IPS DF 6.9 (cell line): ENCODE measurements at places on chromosomes 12 and 14.
A peak's percentile ranks its signal among the peaks of the same experiment; 100 is the strongest.

DNA sequence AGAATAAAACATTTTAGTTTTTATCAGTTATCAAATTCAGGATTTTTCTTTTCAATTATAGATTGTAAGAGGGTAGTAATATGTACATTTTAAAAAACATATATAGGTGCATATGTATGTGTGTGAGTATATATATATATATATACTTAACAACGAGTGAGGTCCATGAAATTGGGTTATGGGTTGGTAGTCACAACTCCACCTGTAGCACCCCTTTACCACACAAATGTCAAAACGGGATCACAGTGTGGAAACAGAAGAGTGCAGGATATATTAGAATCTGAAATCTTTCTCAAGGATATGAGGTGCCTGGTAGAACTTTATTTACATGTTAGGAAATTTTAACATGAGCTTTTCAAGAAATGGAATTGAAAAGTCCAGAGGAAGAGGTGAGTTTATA is 31.3 kb downstream of the MIA2 start:
- no peak for DNase-seq

GRCh38 chr12:44574586-44574985 is 301.5 kb downstream of the NELL2 start:
- DNase-seq, result no peak

DNA sequence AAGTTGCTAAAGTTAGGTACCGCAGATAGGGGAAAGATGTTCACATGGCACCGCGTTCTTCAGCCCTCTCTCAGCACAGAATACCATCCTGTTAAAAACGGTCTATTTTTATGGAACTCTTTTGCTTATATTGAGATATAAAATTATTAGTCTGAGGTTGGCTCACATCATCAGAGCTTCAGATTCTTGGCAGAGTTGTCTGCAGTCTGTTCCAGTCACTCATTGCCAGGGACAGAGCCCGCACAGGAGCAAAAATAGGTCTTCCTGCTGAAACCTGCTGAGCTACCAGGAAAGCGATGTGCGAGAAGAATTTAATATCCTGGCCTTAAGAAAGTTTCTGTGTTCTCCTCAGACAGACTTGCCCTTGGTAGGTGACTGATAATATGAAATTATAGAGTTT is 249.8 kb downstream of the VRK1 start:
- no peak for DNase-seq

DNA sequence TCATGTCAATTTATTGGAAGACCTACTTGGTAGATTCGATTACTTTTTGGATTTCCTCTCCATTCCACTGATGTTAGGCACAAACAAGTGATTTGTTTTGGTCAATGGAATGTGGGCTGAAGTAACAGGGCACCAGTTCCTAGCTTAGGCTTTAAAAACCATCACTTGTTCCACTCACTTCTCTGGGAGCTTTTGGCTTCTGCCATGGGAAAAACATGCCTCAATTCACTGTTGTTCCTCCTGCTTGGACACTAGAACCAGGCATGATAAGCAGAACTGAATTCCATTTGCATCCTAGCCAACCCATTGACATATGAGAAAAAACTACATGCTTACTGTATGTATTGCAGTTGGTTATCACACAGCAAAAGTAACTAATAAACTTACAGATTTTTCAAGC is 47.8 kb downstream of the LLPH start:
- DNase-seq, result no peak

DNA sequence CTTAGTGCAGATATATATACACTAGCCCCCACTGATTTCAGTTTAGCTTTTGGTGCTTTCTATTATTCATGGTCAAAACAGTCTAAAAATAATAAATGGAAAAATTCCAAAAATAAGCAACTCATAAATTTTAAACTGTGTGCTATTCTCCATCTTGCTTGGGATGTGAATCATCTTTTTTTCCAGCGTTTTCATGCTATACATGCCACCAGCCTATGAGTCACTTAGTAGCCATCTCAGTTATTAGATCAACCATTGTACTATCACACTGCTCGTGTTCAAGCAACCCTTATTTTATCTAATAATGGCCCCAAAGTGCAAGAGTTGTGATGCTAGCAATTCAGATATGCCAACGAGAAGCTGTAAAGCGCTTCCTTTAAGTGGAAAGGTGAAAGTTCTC is 73.9 kb upstream of the KRR1 start:
- DNase-seq, result no peak

GRCh38 chr12:131249246-131250027 is 295.7 kb downstream of the ADGRD1 start:
- no peak for DNase-seq

DNA sequence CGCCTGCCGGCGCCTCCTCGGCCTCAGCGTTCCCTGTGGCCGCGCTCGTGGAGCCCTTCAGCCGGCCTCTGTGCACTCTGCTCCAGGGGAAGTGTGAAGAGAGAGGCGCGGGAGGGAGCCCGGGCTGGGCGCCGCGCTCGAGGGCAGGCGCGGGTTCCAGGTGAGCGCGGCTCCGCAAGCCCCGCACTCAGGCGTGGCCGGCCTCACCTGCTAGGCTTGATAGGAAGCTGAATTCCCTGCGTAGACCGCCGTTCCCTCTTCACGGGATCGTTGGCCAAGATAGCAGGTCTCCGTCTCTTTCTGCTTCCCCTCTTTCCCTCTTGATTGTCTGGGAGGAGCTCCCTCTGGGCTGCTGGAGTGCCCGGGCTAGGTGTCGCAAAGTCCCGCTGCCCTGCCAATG is 89.7 kb downstream of the ASCL4 start:
- DNase-seq, result peak; percentile 16

DNA sequence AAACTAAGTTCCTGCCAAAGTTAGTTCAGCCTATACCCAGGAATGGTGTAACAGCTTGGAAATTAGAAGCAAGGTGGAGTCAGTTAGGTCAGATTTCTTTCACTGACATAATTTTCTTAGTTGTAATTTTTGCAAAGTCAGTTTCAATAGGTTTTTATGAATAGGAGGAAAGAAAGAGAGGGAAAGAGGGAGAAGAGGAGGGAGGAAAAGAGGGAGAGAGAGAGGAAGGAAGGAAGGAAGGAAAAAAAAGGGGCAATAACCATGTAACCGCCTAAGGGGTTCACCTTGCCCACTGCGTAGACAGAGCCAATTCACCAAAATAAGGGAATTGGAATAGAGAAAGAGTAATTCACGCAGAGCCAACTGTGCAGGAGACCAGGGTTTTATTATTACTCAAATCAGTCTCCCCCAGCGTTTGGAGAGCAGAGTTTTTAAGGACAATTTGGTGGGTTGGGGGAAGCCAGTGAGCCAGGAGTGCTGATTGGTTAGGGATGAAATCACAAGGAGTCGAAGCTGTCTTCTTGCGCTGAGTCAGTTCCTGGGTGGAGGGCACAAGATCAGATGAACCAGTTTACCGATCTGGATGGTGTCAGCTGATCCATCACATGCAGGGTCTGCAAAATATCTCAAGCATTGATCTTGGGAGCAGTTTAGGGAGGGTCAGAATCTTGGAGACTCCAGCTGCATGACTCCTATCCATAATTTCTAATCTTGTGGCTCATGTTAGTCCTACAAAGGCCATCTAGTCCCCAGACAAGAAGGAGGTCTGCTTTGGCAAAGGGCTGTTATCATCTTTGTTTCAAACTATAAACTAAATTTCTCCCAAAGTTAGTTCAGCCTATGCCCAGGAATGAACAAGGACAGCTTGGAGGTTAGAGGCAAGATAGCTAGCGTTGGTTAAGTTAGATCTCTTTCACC is 126.0 kb upstream of the AMIGO2 start:
- DNase-seq, result no peak

- DNase-seq, result no peak
Measured at GRCh38 chr14:50882932-50883826, 11.3 kb downstream of the ABHD12B start.

- no peak for DNase-seq
Measured at GRCh38 chr14:75295491-75296345, 17.1 kb downstream of the FOS start.

GRCh38 chr12:121849665-121850064 is 9.0 kb downstream of the HPD start:
- DNase-seq, result no peak

DNA sequence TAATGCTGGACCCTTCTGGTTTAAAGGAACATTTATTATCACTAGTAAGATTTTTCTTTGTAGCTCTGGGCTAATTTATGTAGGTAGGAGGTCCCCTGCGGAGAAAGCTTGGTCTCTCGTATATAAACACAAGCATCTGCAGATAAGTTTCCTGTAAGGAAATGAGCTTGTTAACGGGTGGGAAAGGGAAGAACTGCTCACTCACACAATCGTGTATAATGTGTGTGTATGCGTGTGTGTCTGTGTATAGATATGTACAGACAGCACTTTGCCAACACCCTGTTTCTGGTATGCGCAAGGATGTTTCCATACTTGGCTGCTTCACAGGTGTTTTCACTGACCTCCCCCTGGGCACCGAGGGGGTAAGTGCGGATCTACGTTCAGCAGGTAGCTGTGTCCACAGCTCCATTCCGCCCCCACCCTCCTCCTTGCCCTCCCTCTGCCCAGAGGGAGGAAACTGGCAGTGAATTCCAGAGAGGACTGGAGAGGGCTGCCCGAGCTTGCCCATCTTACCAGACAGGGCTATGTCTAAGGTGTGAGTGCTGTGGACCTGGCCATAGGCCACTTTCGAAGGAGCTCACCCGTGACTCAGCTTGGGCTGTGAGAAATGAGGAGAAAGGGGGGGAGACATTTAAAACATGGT is 65.2 kb downstream of the NINJ2 start:
- DNase-seq, result no peak

- no peak for DNase-seq
Measured at GRCh38 chr12:100331871-100332270, 25.0 kb upstream of the SLC17A8 start.

DNA sequence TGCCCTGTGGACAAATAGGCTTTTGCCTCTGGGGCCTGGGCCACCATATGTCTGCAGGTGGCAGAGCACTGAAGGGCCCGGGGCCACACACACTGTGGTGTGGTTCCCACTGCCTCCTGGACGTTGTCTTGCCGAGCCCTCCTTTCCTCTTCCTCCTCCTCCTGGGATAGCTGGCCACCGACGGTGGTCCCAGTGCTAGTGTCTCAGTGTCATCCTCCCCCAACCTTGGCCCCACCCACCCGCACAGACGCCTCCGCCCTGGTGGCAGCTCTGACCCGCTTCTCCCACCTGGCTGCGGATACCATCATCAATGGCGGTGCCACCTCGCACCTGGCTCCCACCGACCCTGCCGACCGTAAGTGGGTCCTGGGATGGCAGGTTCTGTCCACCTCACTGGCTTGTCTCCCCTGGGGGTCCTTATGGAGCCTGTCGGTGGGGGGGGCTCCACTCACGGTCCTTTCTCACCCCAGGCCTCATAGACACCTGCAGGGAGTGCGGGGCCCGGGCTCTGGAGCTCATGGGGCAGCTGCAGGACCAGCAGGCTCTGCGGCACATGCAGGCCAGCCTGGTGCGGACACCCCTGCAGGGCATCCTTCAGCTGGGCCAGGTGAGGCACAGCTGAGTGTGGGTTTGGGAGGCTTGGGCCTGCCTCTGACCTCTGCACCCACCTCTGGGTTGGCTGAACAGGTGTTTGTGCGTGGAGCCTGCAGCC is 23.5 kb downstream of the HIP1R start:
- no peak for DNase-seq

DNA sequence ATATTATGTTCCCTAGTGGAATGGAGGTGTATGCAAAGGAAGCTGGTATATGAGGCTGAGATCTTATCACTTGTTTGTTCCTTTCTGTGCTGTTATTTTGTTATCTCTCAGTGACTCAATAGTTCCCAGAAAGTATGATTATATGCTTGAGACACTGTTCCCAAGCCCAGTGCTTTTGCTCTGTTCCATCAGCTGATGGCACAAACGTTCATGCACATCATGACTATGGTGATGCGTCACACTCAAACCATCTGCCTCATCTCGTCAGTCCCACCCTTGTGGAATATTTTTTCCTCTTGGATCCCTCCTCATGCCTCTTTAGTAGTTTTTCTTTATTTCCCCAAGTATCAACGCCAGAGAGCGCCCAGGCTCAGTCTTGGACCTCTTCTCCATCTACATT is 786.9 kb downstream of the AACS start:
- no peak for DNase-seq

DNA sequence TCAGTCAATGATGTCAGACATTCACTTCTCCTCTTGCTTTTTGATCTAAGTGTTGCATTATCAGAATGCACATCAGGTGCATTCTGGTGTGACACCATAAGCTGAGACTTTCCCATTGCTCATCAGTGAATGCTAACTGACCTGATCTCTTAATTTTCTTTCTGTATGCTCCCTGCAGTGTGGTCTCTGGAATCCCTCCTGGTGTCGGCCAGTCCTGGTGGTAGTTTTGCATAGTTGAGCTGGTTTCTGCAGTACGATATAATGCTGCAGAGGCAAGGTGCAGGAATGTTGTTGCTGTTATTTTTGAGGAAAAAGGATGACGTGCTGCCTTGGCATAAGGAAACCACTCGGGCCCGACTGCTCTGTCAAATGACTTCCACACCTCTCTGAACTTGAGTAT is 11.0 kb upstream of the SRP54 start:
- DNase-seq, result no peak

DNA sequence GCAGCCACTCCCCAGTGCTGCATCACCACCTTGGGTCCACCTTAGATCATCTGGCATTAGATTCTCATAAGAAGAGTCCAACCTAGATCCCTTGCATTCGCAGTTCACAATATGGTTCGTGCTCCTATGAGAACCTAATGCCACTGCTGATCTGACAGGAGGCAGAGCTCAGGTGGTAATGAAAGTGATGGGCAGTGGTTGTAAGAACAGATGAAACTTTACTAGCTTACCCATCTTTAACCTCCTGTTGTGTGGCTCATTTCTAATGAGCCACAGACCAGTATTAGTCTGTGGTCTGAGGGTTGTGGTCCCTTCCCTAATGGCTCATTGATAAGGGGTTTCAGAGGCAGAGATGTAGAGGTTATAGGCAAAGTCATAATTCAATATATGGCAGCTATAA is 615.9 kb upstream of the MIS18BP1 start:
- DNase-seq, result no peak

GRCh38 chr14:73149753-73150152 is 13.4 kb downstream of the PSEN1 start:
- DNase-seq, result no peak
